Activated CD4-positive, alpha-beta memory T cell treated with anti-CD3 and anti-CD28 coated beads, Interleukin-2, amount 10 ng/mL, durations not matched to agents 7 days and 5 days (primary cell): ENCODE measurements at places on chromosomes 2 and 18.
A peak's percentile ranks its signal among the peaks of the same experiment; 100 is the strongest.

DNA sequence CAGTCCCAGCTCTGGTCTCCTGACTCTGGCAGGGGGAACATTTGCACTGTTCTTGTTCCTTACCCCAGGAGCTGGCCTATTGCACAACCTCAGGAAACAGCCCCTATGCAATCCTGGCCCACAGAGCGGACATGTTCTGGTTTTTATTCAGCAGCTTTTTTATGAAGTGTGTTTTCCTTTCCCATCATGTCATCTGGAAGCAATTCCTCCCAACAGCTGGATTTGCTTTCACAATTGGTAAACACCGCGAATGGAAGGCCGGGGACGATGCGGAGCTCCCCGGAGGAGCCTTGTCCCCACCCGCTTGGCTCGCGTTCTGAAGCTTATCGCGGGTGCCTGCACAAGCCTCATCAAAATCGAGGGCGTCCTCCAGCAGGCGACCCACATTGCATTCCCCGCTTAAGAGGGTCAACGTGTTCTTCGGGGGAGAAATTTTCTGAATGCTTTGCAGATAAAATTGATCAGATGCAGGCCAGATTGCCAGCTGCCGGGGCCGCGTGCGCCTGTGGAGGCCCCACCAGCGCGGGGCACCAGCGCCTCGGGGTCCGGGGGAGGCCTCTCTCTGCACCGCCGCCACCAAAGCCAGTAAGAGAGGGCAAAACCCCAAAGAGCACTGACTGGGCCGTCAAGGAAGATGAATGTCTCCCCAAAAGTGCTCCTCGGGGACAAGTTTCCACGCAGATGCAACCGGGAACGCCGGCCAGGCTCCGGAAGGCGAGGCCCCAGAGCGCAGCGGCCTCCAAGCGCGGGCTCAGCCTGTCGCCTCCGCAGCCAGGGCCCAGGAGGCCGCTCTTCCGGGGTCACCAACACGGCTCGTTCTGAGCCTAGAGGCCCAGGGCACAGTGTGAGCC, 60.3 kb upstream of the SP3 start:
- DNase-seq = no peak

DNA sequence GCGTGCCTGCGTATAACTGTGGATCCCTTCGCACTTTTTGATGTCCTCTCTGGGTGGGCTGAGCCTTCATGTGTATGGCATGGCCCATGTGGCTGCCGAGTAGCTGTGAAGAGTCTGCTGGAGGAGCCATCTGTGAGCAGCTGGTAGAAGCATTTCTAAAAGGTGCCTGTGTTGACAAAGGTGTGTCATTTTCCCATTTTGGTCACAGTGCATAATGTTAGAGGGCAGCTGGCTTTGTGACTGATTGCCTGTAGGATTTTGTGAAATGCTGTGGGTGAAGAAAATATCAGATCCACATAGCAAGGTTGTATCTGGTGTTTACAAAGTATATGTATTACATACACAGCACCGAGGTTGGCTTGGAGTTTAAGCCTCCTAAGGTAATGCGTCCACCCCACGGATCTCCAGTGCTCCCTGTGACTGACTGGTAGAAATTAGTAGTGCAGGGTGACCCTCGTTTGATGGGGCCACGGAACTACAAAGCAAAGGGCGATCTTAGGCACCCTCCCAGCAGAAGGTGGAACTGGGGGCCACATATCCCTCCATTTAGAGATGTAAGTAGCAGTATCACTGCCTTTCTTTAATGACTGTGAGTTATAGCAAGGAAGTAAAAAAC, 16.5 kb downstream of the GATA6 start:
- no peak for DNase-seq

DNA sequence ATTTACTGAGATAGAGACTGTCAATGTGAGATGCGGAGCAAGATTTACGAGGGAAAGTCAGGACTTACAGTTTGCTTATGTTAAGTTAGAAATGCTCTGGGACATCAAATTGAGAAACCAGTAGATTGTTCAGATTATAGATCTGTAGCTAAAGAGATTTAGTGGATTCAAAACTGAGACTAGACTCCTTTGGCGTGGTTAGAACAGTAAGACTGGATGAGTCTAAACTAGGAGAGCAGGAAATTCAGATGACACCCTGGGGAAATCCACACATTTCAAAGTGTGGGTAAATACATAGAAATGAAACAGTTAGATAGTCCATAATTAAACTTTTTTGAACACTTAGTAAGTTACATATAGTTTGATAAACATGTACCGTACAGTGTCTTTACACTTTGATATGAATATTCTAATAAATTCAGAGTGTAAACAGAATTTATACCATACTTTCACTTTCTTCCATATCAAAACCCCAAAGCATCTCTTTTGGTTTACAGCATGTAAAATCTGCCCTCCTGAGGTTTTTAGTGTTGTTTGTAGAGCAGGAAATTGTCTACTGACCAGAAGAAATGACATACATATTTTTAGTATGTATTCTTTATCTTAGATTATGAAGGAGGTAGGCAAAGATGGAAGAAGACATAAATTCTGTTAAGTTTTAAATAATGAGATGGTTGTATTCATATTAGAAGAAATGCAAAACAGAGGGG, 231.5 kb downstream of the NYAP2 start:
- no peak for DNase-seq

GRCh38 chr2:169006665-169007064, 24.5 kb downstream of the ABCB11 start:
- no peak for DNase-seq

DNA sequence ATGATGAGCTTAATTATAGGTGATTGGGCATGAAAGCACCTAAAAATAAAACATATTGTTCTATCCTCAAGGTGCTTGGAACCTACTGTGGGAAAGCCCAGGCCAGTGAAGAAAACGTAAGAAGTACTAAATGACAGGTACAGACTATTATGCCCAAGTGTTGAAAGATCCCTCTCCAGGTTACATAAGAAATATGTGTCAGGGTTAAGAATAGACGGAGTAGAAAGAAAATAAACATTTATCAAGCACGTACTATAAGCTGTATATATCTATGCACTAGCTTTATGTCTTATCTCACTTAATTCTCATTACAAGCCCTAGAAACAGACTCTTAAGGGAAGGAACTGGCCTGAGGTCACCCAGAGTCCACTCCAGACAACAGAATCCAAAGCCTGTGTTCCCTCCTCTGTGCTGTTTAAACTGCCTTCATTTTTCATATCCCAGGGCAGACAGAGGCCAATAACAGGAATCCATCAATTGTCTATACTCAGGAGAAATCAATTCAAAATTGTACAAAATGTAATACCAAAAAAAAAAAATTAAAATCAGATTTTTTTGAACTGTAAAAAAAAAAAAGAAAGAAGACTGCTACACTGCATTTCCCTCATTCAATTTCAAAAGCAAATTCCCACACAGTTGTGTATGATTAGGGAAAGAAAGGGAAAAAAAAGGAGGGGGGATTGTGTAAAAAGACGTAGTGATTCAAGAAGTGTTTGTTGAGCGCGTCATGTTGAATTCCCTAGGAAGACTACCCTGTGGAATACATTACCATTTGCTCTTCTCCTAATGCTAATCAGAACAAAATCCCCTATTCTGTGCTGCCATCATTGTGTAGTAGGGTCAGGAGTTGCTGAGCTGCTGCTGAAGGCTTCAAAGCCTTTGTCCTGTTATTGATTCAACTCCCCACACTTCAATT, 156.3 kb downstream of the IRS1 start:
- DNase-seq = no peak

GRCh38 chr18:58454406-58455061, 174.4 kb downstream of the ALPK2 start:
- DNase-seq = no peak

GRCh38 chr2:128623776-128624761, 305.4 kb upstream of the HS6ST1 start:
- peak; percentile 31 for DNase-seq

- no peak for DNase-seq
These were observed 621 bp downstream of the TXNL1 start for GRCh38 chr18:56637711-56638231.

DNA sequence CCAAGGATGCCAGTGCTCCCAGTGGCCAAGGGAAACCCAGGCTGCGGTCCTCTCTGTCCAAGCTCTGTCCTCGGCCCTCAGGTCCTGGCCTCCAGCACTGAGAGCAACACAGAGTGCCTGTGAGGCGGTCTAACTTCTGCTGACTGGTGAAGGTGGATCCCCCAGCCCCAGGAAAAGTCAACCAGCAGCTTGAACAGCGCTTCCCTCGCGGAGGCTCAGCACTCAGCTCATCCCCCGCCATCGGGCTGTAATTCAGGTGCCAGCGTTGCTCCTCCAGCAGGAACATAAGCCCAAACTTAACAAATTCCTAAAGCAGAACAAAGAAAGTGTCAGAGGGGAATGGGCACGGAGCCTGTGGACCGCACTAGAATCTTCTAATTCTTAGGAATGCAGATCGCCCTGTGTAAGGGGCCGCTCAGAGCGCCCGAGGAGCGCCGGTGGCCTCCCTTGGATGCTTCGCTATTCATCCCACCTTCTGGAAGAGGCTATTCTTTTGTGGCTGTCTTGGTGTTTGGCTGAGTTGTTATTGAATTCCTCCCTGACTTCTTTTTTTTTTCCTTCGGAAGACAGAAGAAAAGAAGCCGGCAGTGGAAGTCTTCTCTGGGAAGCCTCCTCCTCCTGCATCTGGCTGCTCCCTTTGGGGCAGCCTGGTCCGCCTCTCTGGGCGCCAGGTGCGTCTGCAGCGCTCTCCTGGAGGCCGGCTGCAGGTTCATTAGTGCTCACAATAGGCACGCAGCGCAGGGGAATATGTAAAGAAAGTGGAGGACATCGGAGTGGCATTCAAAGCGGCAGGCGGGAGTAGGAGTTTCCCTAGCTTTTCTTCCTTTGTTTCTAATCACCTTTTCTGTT, 905.6 kb downstream of the TSN start:
- no peak for DNase-seq
